Suppressor macrophage treated with lipopolysaccharide for 1 hour (primary cell): ENCODE measurements at places on chromosomes 4 and X.

DNA sequence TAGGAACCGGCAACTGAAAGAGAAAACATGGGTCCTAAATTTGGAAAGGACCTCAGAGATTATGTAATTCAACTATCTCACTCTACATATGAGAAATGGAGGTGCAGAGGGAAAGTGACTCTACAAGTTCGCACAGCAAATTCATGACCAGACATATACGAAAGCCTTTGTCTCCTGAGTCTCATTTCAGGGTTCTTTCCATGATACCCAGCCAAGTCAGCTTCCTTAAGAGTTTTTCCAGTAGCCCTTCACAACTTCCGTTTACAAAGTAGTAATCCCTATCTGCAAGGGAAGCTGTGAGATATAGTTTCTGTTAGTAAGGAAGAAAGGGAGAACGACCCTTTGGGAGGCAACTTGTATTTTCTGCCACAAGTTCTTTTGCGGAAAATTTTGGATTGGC lies 110.6 kb downstream of the TEX13A start:
- DNase-seq = no peak

GRCh38 chr4:38804654-38805295 lies at the start of gene TLR1:
Gene TLR1 (minus strand): TSS chr4:38804791. CDS start chr4:38798831, 5,960 bp downstream.
- DNase-seq = peak; percentile 88

DNA sequence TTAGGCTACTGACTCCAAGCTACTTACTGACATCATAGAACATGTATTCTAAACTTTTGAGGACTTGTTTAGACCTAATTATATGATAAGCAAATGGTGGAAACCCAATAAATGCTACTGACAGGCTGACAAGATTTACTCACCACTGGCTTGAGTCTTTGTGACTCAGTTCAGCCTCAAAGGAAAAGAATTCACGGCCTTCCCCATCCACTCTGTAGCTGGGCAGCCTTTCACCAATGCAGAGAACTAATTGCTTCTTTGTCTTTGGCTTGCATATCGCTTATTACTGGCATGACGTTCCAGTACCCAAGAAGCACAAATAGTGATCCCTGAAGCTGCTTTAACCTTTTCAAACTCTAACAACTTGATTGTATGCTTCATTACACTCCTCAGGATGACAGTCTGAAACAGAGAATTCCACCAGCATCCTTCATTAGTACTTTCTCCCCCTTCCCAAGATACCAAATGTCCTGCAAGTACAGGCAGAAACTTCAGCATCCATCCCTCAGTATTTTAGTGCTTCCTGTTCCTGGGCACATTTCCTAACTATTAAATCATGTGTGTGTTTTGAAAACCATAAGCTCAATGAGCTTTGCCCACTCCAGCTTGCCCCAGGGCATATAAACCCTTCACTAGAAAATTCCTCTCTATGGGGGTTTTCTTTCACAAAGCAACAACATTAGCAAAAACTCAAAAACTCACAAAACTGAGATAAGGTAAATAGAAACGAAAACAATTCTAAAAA lies 298.1 kb upstream of the SLC7A11 start:
- DNase-seq = no peak

DNA sequence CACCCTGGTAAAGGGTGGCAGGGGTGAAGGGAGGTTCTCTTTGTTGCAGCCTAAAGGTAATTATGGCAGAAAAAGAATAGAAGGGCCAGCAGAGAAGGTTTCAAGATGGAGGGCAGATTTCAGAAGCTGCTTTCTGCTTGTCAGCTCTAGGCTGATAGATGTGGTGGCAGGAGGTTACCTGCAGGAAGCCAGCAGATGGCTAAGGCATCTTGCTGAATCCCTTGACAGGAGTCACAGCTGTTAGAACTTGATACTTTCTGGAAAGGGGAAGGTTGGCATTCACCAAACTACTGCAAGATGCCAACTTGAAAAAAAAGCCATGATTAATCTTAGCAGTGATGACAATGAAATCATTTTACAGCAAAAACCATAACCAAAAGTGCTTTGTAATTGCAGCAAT lies 69.5 kb upstream of the CBLL2 start:
- DNase-seq = no peak
